ENCODE measurements at places on chromosomes 13 and 19.

DNA sequence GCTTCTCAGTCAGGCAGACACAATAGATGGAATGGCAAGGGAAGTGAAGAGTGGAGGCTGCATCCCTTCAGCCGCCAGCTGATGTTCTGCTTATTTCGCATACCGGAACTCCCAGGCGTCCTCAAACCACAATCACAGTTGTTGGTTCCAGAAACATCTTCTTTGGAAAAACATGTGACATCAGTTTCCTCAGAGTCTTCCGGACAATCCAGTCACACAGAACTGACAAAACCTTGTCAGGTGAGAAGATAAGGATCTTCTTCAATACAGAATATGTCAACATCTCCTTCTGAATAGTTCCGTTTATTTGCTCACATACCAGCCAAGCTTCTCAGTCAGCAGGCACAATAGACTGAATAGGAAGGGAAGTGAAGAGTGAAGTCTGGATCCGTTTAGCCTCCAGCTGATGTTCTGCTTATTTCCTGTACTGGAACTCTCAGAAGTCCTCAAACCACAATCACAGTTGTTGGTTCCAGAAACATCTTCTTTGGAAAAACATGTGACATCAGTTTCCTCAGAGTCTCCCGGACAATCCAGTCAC, 45.1 kb upstream of the CEACAM21 start:
- DNase-seq: no peak

DNA sequence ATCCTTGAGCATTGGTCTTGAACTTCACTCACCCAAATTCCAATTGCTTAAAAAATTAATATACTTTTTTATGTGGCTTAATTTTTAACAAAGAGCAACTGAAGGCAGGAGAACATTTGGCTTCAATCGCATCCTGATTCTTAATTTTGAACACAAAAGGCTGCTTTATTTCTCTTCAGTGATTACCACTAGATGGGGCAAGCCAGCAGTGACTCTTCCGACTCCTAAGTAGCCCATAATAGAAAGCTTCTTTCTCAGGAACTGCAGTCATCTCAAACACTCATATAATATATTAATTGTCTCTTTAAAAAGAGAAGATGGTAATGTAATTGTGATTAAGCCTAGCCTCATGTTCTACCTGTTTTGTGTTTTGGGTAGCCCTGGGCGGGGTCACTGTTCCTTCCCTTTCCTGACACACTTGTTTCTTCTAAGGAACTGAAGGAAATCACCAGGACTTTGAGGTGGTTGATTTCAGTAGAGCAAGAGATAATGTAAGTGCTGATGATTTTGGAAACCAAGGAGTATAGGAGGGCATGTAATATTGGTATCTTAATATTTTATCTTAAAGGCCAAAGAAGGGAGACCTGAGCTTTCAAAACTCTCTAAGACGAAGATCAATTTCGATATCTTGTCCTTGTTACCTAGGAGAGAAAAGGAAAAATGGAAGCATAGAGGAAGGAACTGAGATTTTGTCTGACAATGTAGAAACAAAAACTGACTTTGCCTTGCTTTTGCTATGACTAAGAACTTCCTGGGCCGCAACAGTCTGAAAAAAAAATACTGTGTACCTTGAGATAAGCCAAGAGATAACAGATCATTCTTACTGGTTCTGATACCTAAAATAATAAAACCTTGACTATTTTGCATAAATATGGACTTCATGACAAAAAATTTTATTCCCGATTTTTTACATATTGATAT, 73.1 kb downstream of the TNFSF13B start:
- peak; percentile 4 for DNase-seq

- no peak for DNase-seq
Measured at GRCh38 chr19:3274942-3275582, 50.6 kb downstream of the CELF5 start.

- DNase-seq: no peak
Measured at GRCh38 chr13:113724016-113724758, 34.8 kb upstream of the TMEM255B start.

- DNase-seq: no peak
Measured at GRCh38 chr13:42328672-42329071, 56.7 kb downstream of the AKAP11 start.

GRCh38 chr13:31756346-31756745, 17.0 kb downstream of the RXFP2 start:
- DNase-seq: peak; percentile 93

GRCh38 chr13:25252225-25252624, 35.1 kb downstream of the MTMR6 start:
- no peak for DNase-seq

- no peak for DNase-seq
Measured at GRCh38 chr19:15448778-15449619, 757 bp downstream of the WIZ start.

- DNase-seq: no peak
Measured at GRCh38 chr19:4181053-4181508, 1.3 kb downstream of the SIRT6 start.

- no peak for DNase-seq
Measured at GRCh38 chr13:75896271-75896670, 260.1 kb downstream of the LMO7 start.

DNA sequence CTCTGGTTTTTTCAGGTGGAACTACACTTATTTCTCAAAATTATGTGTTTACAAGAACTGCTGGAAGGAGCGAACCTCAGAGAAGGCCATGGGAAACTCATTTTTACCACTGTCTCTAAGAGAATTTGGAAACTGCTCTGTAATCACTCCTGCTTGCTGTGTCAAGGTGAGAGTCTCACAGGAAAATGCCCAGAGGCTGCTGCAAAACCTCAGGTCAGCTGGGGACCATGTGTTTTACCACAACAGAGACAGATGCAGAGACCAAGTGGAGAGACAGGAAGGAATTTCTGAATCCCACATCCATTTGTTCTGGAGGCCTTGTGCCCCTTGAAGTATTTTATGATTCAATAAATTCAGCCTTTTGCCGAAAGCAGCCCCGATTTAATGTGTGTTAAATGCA, 743.8 kb upstream of the SLC10A2 start:
- DNase-seq: no peak
